ENCODE measurements at places on chromosomes 4 and X.
A peak's percentile ranks its signal among the peaks of the same experiment; 100 is the strongest.

DNA sequence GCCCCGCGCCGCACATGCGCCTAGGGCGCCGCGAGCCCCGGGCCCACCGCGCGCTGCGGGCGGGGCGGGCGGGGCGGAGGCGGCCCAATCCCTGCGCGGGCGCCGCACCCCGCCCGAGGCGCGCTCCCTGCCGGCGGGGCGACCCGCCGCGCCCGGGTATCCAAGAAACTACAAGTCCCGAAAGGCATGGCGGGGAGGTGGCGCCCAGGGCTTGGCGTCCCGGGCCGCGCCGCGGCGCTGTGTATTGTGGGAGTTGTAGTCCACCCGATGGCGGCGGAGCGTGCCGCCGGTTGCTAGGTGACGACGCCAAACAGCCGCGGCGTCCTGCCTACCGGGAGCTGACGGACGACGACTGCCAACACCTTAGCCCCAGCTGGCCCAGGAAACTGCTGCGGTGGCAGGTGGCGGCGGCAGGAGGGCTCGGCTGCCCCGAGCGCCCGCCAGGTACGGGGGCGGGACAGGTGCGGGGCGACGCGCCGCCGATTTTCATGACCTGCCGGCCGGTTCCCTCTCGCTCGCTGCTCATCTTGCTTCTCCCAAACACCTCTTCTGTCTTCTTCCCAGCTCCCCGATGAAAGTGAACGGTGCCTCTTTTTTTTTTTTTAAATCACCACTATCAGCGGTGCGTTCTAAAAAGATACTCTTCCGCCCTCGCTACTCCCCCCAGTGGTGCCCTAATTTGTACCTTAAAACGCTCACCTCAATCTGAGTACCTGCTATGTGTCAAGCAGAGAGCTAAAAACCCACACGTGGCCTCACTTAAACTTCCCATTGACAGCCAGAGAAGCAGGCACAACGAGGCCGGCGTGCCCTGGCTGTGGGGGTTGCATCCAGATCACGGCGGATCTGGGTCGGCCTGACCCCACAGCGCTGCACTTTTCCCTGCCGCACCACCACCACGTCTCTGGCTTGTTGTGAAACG is at the start of gene CFAP99:
TSS of gene CFAP99 (plus strand) at position 306 of the 922 bp plus-strand sequence.
- DNase-seq: peak; percentile 97

- no peak for DNase-seq
Measured at GRCh38 chr4:148235809-148236208, 206.4 kb downstream of the NR3C2 start.

- no peak for DNase-seq
Measured at GRCh38 chr4:17385403-17385802, 126.5 kb downstream of the QDPR start.

- DNase-seq: no peak
Measured at GRCh38 chr4:73856518-73856917, 3.4 kb downstream of the PF4V1 start.

DNA sequence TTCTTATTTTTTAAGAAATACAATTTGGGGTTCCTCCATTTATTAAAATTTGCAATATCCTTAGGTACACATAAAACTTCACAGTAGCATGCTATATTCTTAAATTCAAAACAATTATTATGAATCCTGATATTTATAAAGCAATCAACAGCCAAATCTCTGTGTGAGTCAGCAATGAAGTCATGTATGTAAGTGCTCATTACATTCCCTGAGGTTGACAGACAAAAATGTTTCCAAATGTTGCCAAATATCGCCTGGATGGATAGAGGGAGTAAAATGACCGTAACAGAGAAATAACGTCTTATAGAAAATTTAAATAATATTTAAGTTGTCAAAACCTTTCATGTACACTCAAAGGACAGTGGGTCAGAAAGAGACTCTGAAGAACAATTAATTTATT is 220.0 kb downstream of the PCDH18 start:
- DNase-seq: no peak

GRCh38 chrX:78109458-78109857 is 5.4 kb downstream of the PGK1 start:
- no peak for DNase-seq

DNA sequence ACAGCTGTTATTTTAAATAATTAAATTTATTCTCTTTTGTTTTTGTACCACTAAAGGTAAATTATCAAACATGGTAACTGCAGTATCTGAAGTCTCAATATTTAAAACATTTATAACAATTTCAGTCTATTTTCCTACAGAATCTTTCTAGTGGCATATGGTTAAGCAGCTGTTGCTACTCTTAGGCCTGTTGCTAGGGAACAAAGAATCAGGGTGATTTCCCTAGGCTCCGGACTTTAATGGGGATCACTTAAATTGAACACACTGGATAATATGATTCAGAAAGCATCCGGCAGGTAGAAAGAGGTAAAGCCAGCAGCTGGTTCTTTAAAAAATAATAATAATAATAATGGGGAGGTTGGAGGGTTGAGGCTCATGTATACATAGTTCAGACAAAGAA is 17.6 kb downstream of the FBXO8 start:
- DNase-seq: no peak

GRCh38 chr4:174681723-174682300 is 147.2 kb downstream of the GLRA3 start:
- no peak for DNase-seq

DNA sequence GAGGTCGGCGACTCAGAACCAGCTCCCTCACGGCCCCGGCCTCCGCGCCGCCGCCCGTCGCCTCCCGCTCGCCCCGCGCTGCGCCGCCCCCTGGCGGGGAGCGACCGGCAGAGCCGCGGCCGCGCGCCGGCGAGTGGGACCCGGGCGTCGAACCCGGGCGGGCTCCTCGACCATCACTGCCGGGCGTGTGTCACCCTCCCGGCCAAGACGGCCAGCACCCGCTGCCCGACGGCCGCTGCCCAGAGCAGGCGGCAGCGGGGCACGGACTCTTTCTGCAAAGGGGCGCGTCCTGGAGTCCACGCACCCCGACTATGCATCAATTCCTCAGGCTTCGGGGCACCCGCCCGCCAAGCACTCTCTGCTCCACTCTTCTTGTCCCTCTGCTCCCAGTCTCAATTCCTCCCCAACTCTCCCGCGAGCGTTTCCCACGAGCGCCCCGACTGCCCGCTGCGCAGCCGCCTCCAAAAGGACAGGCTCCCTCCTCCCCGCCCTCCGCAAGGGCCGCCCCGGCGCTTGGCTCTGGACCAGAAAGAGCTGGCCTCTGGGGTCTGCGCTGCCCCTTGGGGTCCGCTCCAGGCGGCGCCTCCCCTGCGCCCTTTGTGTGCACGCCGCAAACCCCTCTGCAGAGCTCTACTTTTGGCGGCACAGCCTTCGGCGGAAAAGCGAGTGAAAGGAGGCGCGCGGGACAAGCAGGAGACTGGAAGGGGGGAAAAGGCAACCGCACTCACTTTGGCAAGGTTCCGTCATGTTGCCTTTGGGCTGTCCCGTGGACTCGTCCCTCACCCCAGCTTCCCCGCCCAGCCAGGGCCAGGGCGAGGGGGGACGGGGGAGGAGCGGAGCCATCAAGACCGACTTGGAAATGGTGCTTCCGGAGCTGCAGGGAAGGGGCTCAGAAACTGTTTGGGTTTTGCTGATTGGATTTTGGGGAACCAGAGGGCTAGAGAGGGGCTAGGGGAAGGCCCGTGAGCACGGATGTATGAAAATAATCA is 1.0 kb downstream of the PDE5A start:
- no peak for DNase-seq

DNA sequence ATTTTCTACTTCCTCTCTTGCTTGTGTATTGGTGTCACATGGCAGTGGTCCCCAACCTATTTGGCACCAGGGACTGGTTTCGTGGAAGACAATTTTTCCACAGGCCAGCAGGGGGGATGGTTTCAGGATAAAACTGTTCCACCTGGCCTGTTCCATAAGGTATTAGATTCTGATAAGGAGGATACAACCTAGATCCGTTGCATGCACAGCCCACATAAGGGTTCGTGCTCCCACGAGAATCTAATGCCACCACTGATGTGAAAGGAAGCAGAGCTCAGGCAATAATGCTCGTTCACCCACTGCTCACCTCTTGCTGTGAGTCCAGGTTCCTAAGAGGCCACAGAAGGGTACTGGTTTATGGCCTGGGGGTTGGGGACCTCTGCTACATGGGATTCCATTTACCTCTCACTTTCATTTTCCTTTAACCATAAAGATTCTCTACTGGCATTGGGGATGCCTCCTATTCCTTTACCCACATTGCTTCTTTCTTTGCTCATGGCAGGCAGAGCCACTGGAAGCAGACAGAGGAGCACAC is 38.1 kb downstream of the SEC31A start:
- no peak for DNase-seq

- DNase-seq: no peak
Measured at GRCh38 chr4:130563185-130563888, 1467.4 kb downstream of the C4orf33 start.

- DNase-seq: no peak
Measured at GRCh38 chr4:69038582-69038981, 57.7 kb upstream of the UGT2B7 start.

DNA sequence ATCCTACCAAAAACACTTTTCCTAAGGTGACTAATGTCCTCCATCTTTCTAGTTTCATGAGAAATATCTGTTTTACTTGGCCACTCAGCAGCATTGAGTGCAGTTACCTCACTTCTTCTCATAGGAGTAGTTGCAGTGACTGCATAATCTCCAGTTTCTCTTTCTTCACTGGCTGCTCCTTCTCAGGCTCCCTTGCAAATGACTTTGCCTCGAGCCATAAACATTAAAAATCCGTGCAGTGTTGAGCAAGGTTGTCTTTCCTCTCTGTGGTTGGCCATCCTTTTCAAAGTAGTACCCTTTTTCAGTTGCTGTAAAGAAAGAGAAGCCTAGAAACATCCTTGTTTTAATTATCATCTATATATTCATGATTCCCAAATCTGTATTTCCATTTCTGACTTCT is 10.2 kb upstream of the PRKG2 start:
- no peak for DNase-seq

GRCh38 chrX:105869701-105870100 is 47.4 kb downstream of the NRK start:
- DNase-seq: no peak

DNA sequence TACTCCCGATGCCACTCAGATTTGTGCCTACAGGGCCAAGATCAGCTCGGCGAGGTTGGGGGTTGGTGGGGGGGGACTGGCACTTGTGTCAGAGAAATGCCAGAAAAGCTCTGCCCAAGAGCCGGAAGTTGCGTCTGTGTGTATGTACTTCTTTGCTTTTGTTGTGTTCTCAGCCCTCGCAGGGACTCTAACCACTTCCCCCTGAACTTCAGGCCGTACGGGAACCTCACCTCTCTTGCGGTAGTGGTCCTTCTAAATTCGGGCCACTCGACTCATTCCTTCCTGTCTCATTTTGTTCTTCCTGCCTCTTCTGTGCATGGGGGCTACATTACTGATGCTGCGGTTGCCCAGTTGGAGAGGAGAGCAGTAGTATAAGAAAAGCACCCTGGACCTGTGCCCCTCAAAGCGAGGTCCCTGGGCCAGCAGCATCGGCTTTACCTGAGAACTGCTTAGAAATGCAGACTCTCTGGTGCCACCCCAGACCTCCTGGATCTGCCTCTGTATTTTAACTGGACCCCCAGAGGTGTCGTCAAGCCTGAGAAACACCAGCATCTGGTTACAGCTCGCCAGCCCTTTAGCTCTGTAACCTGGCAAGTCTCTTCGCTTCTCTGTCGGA is 146.3 kb upstream of the RPS6KA3 start:
- DNase-seq: peak; percentile 6

GRCh38 chr4:6225469-6225868 is 25.1 kb upstream of the JAKMIP1 start:
- DNase-seq: no peak

- no peak for DNase-seq
Measured at GRCh38 chrX:30971774-30972603, 82.9 kb upstream of the TAB3 start.

- no peak for DNase-seq
Measured at GRCh38 chr4:77045490-77045889, 30.3 kb downstream of the CCNI start.

GRCh38 chrX:38220415-38221390 is at the start of gene SRPX:
TSS of gene SRPX (minus strand) at chrX:38220871. CDS start at chrX:38220792, 79 bp downstream.
- DNase-seq: no peak

DNA sequence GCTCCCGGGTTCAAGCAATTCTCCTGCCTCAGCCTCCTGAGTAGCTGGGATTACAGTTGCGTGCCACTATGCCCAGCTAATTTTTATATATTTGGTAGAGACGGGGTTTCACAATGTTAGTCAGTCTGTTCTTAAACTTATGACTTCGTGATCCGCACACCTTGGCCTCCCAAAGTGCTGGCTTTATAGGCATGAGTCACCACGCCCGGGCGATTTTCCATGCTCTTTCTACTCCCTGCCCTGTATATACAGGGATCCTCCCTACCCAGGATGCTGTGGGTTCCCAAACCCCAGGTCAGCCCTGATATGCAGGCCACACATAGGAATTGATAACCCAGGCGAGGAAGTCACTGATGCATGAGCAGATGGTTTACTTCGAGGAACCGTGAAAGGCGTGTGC is 31.4 kb downstream of the SSX5 start:
- DNase-seq: no peak

DNA sequence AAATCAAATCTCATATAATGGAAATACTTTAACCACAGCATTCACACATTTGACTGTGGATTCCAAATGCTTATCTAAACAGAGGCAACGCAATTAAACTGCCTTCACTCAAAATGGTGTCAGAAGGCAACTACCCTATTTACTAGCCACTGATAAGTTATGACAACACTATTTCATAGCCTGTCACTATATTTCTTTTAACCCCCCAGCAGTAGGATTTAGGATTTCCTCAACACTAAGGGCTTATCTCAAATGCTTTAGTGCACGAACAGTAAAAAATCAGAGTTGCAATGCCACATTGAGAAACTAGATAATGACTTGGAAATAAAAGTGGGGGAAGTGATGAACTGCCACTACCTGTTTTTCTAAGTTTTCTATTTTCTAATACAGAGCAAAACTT is 66.7 kb downstream of the DHX15 start:
- DNase-seq: no peak

GRCh38 chr4:4853921-4854648 is 5.4 kb upstream of the MSX1 start:
- DNase-seq: no peak

DNA sequence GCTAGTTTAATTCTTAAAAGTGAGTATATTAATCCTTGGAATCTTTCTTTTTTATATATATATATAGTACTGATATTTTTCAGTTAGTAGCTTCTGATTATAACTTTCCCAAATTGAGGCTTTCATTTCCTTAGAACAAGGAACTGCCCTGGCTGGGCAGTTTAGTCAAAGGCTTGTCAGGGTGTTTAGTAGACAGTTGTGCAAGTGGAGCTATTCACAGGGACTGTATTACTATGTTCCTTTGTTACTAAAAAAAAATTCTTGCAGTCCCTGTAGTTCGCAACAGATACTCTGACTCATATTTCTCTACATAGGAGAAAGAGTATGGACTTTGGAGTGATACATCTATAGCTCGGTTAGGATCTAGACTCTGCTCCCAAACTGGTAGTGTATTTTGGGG is 20.8 kb downstream of the USO1 start:
- DNase-seq: no peak

- no peak for DNase-seq
Measured at GRCh38 chr4:102439236-102439614, 61.9 kb upstream of the NFKB1 start.

GRCh38 chrX:100381619-100382018 is 28.5 kb downstream of the PCDH19 start:
- no peak for DNase-seq

GRCh38 chrX:24335871-24336270 is 22.0 kb upstream of the SUPT20HL2 start:
- DNase-seq: no peak

GRCh38 chrX:8284131-8284530 is 113.1 kb upstream of the VCX2 start:
- no peak for DNase-seq

- no peak for DNase-seq
Measured at GRCh38 chr4:1376841-1377605, 29.2 kb downstream of the NKX1-1 start.

- no peak for DNase-seq
Measured at GRCh38 chr4:74158466-74159142, 686 bp downstream of the MTHFD2L start.

Measured in stimulated activated CD8-positive, alpha-beta memory T cell treated with anti-CD3 and anti-CD28 coated beads, Interleukin-4, amount 100 ng/mL, for 4 hours (primary cell).